Activated CD4-positive, alpha-beta T cell treated with anti-CD3 and anti-CD28 coated beads for 4 hours (primary cell): ENCODE measurements at places on chromosomes 2 and 18.

DNA sequence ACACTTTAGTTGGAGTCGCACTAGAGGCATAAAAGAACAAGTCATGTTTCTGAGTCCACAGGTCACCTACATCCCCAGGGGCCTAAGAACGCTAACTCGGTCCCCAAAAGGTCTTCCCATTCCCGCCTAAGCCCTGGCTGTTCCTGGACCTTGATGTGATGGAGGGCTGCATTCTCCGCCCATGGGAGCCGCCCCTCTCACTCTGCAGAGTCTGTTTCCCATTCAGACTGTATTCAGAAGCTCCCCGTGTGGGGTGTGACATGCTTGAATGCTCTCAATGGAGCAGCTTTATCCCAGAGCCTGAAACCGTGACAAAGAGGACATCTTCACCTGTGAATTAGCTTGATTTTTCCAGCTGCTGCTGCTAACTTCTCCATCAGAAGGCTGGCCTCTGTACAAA, 319.0 kb upstream of the KLHL29 start:
- no peak for DNase-seq

GRCh38 chr2:42009657-42010580, 37.9 kb upstream of the PKDCC start:
- no peak for DNase-seq

DNA sequence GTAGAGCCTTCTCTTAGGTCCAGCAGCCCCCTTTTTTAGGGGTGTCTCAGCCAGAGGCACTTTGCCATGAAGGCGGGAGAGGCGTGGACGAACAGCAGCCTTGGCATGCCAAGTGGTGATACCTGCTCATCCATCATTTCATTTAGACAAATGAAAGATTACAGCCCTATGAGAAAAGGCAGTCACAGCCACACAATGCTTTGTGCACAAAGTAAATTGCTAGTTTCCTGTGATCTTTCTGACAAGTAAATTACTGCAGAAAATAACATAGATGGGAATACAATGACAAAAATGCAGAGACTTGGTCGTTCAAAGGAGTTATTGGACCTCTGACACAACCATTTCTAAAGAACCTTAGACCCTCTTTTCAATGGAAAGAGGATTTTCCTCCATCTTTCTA, 94.9 kb downstream of the RND3 start:
- DNase-seq, result no peak

DNA sequence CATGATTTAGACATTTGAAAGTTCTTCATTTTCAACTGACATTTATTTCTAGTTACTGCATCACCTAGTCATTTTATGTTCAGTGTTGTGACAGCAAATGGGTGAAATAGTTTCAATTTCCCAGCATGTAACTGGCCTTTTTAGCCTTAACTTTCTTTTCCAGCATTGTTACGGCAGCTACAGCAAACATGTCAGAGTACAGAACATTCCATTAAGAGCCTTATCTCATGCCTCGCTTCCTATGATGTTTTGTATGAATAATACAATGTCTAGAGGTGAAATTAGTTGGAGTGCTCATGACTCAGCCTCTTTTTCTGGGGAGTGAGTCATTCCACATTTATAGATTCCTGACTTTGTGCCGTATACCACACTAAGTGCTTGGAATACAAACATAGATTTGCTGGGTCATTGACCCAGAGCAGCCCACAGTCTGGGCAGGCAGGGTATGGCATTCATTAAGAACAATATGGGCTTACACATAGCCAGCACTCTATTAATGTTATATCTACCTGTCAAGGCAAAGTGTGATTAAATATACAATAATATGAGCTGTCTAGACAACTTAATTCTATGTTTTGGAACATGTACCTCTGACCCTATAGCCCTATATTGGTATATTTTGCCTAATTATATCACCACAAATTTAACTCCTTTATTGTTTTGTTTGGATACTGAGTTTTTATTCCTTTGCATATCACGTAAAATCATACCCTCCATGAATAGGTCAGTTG, 72.2 kb downstream of the MAP2 start:
- DNase-seq, result no peak
